Chondrocyte (in vitro differentiated cells): ENCODE measurements at places on chromosomes 16 and 17. TPM values are rescaled to one million over a fixed set of nuclear protein-coding genes. Genes with fewer than 3 reads are reported as not detected.

- H3K4me3 ChIP-seq, result no peak overlapping the region
- DNase-seq, result no peak
- peaks cover 36% of the 10 kb centered on the region for H3K4me1 ChIP-seq
- no peaks in the 10 kb centered on the region for H3K36me3 ChIP-seq
Observed at GRCh38 chr17:64728041-64728695, 66.1 kb upstream of the SMURF2 start.

DNA sequence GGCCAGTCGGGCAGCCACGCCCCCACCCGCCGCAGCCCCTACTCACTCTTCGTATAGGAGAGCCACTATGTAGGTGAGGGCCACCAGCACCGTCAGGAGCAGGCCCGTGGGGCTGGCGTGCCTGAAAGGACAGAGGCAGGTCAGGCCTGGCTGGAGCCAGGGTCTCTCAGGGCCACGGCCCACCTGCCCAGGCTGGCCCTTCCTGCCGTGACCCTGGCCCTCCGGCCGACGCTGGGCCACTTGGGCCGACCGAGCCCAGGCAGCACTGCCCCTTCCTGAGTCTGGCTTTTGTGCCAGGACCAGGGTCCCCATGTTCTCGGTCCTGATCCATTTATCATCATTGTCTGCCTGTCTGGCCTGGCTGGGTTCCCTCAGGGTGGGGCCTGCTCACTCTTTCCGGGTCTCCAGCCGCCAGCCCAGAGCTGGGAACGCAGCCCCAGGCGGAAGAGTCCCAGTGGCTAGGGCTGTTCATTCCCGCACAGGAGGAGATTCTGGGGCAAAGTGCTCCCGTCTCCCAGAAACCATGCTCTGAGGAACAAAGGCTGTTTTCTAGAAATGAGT lies 10.1 kb upstream of the RASD1 start:
- peaks cover 1% of the 10 kb centered on the region for H3K36me3 ChIP-seq
- peaks cover 4% of the 10 kb centered on the region for H3K27me3 ChIP-seq
- no peak for DNase-seq
- no peaks in the 10 kb centered on the region for H3K4me1 ChIP-seq
- H3K4me3 ChIP-seq, result no peak overlapping the region

- peak; percentile 75 for DNase-seq
- peaks cover 8% of the 10 kb centered on the region for H3K36me3 ChIP-seq
- no peak overlapping the region for H3K27ac ChIP-seq
- no peak overlapping the region for H3K4me3 ChIP-seq
- H3K4me1 ChIP-seq, result peaks cover 49% of the 10 kb centered on the region
Observed at GRCh38 chr17:80924807-80925610, 66.6 kb upstream of the CHMP6 start.

DNA sequence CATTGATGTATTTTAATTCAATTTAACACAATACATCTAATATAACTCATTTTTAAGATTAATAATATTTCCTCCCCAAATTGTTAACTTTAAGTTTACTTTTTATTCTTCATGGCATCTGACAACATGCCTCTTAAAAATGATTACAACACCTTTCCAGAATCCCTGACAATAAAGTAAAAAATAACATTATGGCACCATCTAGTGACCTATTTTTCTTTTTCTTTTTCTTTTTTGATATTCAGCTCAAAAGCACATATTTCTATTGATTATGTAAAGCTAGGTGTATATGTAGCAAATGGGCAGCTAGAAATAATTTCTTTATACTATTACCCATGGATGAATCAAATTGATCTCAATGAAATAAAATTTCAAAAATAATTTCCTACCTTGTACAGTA lies 834.3 kb upstream of the CDH8 start:
- H3K27ac ChIP-seq, result no peak overlapping the region
- no peak overlapping the region for H3K4me3 ChIP-seq
- no peaks in the 10 kb centered on the region for H3K27me3 ChIP-seq

DNA sequence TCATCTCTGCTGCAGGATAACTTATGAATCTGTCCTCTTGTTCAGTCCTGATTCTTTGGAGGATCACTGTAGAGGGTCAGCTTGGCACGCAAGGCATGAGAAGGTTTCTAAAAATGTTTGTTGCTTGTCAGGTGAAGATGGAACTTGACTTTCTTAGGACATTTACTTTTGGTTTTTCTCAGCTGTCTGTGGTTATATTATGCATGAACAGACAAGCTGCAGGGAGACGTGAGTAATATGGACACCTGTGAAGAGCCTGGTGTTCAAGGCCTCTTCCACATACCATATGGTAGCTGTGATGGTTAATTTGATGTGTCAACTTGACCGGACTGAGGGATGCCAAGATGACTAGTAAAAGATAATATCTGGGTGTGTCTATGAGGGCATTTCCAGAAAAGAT lies 270.2 kb upstream of the CPHXL start:
- H3K27ac ChIP-seq, result no peak overlapping the region
- DNase-seq, result no peak
- H3K4me3 ChIP-seq, result no peak overlapping the region
- no peaks in the 10 kb centered on the region for H3K27me3 ChIP-seq
- H3K4me1 ChIP-seq, result no peaks in the 10 kb centered on the region
- H3K36me3 ChIP-seq, result no peaks in the 10 kb centered on the region

DNA sequence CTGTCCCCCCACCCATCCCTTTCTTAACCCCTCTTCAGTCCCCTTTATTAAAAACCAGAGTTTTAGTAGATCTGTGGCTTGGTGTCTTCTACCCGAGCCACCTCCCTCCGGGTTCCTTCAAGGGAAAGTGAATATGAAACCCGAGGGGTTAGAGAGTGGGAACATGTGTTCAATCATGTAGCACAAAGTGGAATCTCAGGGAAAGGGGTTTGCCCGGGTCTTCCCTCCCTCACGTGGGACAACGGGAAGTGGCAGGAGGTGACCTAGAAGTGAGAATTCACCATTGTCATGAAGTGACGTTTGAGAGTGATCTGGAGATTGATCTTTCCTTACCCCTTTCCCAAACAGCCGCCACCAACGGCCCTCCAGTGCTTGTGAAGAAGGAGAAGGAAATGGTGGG lies 5.0 kb downstream of the RNF227 start:
- H3K36me3 ChIP-seq, result peaks cover 40% of the 10 kb centered on the region
- peak overlapping the region; percentile 20 for H3K27ac ChIP-seq
- H3K27me3 ChIP-seq, result no peaks in the 10 kb centered on the region

GRCh38 chr16:84178146-84178765 lies 8.6 kb downstream of the TAF1C start:
- peaks cover 5% of the 10 kb centered on the region for H3K36me3 ChIP-seq
- no peaks in the 10 kb centered on the region for H3K27me3 ChIP-seq
- H3K27ac ChIP-seq, result peak overlapping the region; percentile 92
- H3K4me3 ChIP-seq, result no peak overlapping the region

- peaks cover 10% of the 10 kb centered on the region for H3K27me3 ChIP-seq
- no peak overlapping the region for H3K4me3 ChIP-seq
- no peaks in the 10 kb centered on the region for H3K36me3 ChIP-seq
- H3K27ac ChIP-seq, result no peak overlapping the region
- no peaks in the 10 kb centered on the region for H3K4me1 ChIP-seq
Observed at GRCh38 chr17:10313037-10313672, 59.7 kb downstream of the MYH13 start.

DNA sequence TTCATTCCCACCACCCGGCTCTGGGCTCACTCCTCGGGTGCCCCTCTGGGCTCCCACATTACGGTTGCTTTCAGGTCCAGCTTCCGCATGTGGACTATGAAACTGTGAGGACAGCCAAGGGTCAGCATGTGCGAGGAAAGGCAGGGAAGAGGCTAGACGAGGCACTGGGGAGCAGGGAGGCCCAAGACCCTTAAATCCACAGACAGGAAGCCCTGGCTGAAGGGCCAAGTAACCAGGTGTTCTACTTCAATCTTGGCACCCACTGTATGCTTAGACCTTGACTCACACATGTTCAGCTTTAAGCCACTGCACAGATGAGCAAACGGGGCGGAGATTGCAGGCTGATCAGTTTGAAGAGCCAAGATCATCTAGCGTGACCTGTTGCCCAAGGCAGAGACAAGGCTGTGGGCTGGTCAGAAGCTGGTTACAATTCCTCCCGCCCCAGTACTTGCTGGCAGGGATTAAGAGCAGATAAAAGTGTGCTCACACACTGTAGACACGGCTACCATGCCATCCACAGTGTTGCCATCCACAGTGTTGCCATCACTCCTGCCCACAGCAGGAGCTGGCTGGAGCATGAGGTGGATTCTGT lies at the start of gene CES4A:
CES4A (plus strand) TSS at position 393 of the 592 bp plus-strand sequence; CDS start at position 577, 184 bp downstream.
- no peaks in the 10 kb centered on the region for H3K36me3 ChIP-seq
- H3K4me1 ChIP-seq, result no peaks in the 10 kb centered on the region
- H3K27ac ChIP-seq, result no peak within 1 kb of the TSS
- no peaks in the 10 kb centered on the region for H3K27me3 ChIP-seq

GRCh38 chr17:8938933-8939332 lies 26.6 kb downstream of the PIK3R5 start:
- peaks cover 8% of the 10 kb centered on the region for H3K4me1 ChIP-seq
- no peaks in the 10 kb centered on the region for H3K36me3 ChIP-seq
- no peak for DNase-seq
- H3K27ac ChIP-seq, result no peak overlapping the region
- H3K4me3 ChIP-seq, result no peak overlapping the region
- peaks cover 22% of the 10 kb centered on the region for H3K27me3 ChIP-seq

DNA sequence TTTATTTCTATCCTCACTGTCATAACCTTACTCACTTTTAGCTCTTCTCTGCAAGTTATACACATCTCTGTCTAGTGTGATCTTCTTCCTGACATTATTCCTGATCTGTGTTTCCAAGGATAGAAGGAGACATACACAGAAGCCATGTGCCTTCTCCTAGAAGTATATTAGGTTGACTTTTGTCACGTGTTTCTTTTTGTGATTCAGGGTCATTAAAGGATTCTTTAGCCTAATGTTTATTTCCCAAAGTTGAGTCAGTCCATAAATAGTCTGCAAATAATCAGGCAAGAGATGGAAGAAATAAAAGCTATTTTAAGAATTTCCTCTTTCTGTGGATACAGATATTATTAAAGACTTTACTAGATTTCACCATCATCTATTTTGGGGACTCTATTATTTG lies 214.1 kb upstream of the GOT2 start:
- H3K27me3 ChIP-seq, result peaks cover 6% of the 10 kb centered on the region
- H3K4me1 ChIP-seq, result no peaks in the 10 kb centered on the region
- no peaks in the 10 kb centered on the region for H3K36me3 ChIP-seq
- H3K27ac ChIP-seq, result no peak overlapping the region
- no peak overlapping the region for H3K4me3 ChIP-seq
- DNase-seq, result no peak

DNA sequence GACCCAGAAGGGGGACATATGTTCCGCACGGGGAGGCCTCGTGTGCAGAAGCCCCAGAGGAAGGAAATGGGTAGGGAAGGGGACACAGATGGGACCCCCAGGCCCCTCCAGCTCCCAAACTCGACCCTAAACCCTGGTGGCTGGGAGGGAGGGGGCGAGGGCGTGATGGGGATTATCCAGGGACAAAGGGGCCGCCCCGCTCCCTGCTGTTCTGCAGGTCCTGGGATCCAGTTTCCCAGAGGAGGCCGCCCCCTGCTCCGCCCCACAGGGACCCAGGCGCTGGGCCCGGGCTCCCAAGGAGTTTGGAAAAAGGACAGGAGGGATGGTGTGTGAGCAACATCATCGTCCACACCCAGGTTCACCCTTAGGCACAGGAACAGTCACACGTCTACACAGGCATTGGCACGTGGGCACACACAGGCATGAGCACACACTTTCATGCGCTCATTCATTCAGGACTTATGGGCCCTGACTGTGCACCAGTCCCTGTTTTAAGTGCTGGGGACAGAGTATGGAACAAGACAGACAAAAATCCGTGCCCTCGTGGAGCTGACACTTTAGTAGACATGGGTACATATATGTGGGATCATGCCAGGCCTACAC lies 12.8 kb upstream of the FBXL19 start:
- no peaks in the 10 kb centered on the region for H3K36me3 ChIP-seq
- H3K4me3 ChIP-seq, result no peak overlapping the region
- no peak overlapping the region for H3K27ac ChIP-seq
- no peaks in the 10 kb centered on the region for H3K4me1 ChIP-seq
- no peaks in the 10 kb centered on the region for H3K27me3 ChIP-seq
- DNase-seq, result no peak

DNA sequence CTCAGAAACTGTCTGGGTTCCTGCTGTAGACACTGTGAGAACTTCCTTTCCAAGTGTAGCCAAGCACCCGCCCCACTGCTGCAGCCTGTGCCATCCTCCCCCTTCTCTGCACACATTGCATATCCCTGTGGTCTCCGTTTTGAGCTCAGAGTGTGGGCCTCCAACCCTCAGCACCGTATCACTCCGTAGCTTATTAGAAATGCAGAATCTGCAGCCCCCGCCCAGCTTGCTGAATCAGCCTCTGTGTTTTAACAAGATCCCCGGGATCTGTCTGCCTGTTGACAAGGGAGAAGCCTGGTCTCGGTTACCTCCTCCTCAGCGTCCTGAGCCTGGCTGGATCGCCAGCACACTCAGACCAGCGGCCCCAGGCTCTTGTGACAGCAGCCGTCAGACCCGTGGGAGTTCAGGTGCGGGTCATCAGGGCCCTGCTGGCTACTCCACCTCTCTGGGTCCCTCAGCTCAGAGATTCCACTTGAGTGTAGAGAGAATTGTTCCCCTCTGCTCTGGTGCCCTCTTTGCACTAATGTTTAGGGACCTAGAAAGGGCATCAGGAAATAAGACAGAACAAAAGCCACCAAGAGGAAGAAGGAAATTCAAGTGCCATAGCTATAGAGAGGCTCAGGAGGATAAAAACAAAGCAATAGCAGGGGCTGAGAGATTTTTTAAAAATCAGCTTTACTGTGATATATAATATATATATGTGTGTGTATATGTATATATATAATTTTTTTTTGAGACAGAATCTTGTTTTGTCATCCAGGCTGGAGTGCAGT lies 92.3 kb downstream of the PITPNC1 start:
- DNase-seq, result no peak
- H3K27me3 ChIP-seq, result no peaks in the 10 kb centered on the region
- peaks cover 12% of the 10 kb centered on the region for H3K4me1 ChIP-seq
- peak overlapping the region; percentile 20 for H3K4me3 ChIP-seq
- peak overlapping the region; percentile 32 for H3K27ac ChIP-seq
- peaks cover 3% of the 10 kb centered on the region for H3K36me3 ChIP-seq

DNA sequence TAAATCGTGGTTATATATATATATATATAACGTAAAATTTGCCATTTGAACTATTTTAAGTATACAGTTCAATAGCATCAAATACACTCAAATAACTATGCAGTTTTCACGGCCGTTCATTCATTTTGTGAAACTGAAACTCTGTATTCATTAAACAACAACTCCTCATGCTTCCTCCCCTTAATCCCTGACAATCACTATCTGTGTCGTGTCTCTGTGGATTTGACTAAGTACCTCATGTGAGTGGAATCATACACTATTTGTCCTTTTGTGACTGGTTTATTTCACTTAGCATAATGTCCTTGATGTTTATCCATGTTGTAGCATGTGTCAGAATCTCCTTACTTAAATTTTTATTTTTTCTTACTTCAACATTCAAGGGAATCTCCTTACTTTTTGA lies 2.8 kb downstream of the CCL23 start:
- no peak overlapping the region for H3K4me3 ChIP-seq
- no peak for DNase-seq
- no peak overlapping the region for H3K27ac ChIP-seq
- no peaks in the 10 kb centered on the region for H3K4me1 ChIP-seq
- H3K36me3 ChIP-seq, result no peaks in the 10 kb centered on the region
- H3K27me3 ChIP-seq, result peaks cover 35% of the 10 kb centered on the region

GRCh38 chr17:40551879-40552768 lies 13.1 kb downstream of the CCR7 start:
- peak; percentile 96 for DNase-seq
- H3K27ac ChIP-seq, result peak overlapping the region; percentile 99
- no peaks in the 10 kb centered on the region for H3K27me3 ChIP-seq
- peaks cover 78% of the 10 kb centered on the region for H3K4me1 ChIP-seq
- H3K4me3 ChIP-seq, result peak overlapping the region; percentile 52
- no peaks in the 10 kb centered on the region for H3K36me3 ChIP-seq

The SLC6A4 gene
- total RNA-seq, result not detected in 3 replicates

The ADORA2B gene
- total RNA-seq, result 4.6 to 9.7 TPM (median 9.6 TPM) in 3 replicates

The MPDU1 gene
- 33.1 to 47.8 TPM (median 35.9 TPM) in 3 replicates for total RNA-seq

The CIBAR2 gene
- not detected in 3 replicates for total RNA-seq

The USP43 gene
- 2.6 to 4.3 TPM (median 2.7 TPM) in 3 replicates for total RNA-seq

The TMEM220 gene
- total RNA-seq, result 4.4 to 7.9 TPM (median 7.6 TPM) in 3 replicates
